CD4-positive, CD25-positive, alpha-beta regulatory T cell (primary cell): ENCODE measurements at places on chromosomes 3 and 15. TPM values are rescaled to one million over a fixed set of nuclear protein-coding genes. Genes with fewer than 3 reads are reported as not detected.

The NKTR gene
- polyA plus RNA-seq = 9.7 TPM

The SHF gene
- polyA plus RNA-seq = 2.2 TPM

The LRRC58 gene
- 9.4 TPM for polyA plus RNA-seq

The EID1 gene
- 274 TPM for polyA plus RNA-seq

The TMEM44 gene
- polyA plus RNA-seq = 0.75 TPM

The DCBLD2 gene
- polyA plus RNA-seq = 0.54 TPM

The CCNB2 gene
- polyA plus RNA-seq = 5.0 TPM

The FEZF2 gene
- polyA plus RNA-seq = not detected

The ARGFX gene
- not detected for polyA plus RNA-seq

The EPB42 gene
- not detected for polyA plus RNA-seq

The COL6A6 gene
- not detected for polyA plus RNA-seq

The HRG gene
- not detected for polyA plus RNA-seq

The GPR15 gene
- 72.4 TPM for polyA plus RNA-seq

The LRRC28 gene
- 35.3 TPM for polyA plus RNA-seq

The LMOD3 gene
- polyA plus RNA-seq = 0.03 TPM

The ATP13A4 gene
- not detected for polyA plus RNA-seq

The LRRIQ4 gene
- not detected for polyA plus RNA-seq

The ZBBX gene
- polyA plus RNA-seq = not detected

The CYP1A2 gene
- not detected for polyA plus RNA-seq

The BCHE gene
- polyA plus RNA-seq = not detected

The SERPINI2 gene
- polyA plus RNA-seq = not detected

The GUCA1C gene
- polyA plus RNA-seq = not detected

The FETUB gene
- not detected for polyA plus RNA-seq

The SMCO1 gene
- polyA plus RNA-seq = not detected

The LMAN1L gene
- polyA plus RNA-seq = not detected

The TM4SF4 gene
- not detected for polyA plus RNA-seq

The CKMT1B gene
- not detected for polyA plus RNA-seq

The COLQ gene
- polyA plus RNA-seq = 0.78 TPM

The INSYN1 gene
- not detected for polyA plus RNA-seq

The TMPRSS7 gene
- polyA plus RNA-seq = not detected

The RNU5B-1 gene
- not detected for polyA plus RNA-seq

The GRAMD1C gene
- not detected for polyA plus RNA-seq

The RASL12 gene
- polyA plus RNA-seq = not detected

The SLC28A1 gene
- not detected for polyA plus RNA-seq

The ACKR2 gene
- polyA plus RNA-seq = not detected

The AADACL2 gene
- not detected for polyA plus RNA-seq

The NR1I2 gene
- polyA plus RNA-seq = 0.06 TPM

The PRR23C gene
- not detected for polyA plus RNA-seq
